ENCODE measurements at places on chromosomes 7 and 10.
A peak's percentile ranks its signal among the peaks of the same experiment; 100 is the strongest.

DNA sequence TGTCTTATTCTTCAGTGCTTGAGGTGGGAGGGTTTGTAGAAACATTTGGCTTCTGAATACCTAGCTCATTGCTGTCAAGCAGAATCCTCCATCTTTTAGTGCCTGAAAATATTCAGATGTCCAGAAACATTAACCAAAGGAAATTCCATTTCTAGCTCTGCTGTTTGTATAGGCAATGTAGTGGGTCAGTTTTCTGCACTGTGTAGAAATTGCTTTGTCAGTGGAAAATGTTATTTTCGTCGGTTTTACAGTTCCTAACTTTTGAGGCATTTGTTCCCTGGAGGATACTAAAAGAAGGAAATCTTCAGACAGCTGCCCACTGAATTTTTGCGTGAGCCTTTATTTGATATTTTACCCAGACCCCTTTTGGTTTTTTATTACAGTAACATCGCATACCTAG lies 143.4 kb downstream of the TPST1 start:
- DNase-seq: peak; percentile 58

DNA sequence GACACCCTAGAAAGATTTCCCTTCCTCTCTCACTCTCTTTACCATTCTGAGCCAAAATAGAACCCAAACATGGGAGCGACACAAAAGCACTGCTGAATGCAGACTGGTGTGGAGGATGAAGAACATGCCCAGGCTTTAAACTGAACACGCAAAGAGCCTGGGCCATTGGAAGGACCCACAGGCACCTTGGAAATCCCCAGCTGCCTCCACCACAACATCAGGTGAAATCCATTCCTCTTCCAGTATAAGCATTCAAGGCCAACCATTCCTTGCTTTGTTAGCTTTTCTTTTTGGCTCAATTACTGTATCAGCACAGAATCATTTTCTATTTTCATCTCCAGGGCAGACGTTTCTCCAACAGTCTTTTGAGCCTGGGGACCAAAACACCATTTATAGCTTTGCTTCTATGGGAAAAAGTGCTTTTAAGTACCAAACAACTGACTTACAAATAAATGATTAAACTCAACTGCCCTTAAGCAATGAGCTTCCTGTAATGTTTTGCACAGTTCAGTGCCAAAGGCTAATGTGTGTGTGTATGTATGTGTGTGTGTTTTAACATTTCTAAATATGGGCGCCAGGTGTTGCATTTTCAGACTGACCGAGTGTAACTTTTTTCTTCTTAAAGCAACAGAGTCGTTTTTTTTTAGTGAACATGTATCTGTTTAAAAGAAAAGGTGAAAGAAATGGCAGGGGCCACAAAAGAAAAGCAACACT lies 16.2 kb upstream of the BLNK start:
- DNase-seq: peak; percentile 14

- DNase-seq: no peak
Observed at GRCh38 chr10:95785942-95786669, 30.1 kb downstream of the ENTPD1 start.

- peak; percentile 23 for DNase-seq
Observed at GRCh38 chr7:79515358-79515757, 61.9 kb upstream of the MAGI2 start.

DNA sequence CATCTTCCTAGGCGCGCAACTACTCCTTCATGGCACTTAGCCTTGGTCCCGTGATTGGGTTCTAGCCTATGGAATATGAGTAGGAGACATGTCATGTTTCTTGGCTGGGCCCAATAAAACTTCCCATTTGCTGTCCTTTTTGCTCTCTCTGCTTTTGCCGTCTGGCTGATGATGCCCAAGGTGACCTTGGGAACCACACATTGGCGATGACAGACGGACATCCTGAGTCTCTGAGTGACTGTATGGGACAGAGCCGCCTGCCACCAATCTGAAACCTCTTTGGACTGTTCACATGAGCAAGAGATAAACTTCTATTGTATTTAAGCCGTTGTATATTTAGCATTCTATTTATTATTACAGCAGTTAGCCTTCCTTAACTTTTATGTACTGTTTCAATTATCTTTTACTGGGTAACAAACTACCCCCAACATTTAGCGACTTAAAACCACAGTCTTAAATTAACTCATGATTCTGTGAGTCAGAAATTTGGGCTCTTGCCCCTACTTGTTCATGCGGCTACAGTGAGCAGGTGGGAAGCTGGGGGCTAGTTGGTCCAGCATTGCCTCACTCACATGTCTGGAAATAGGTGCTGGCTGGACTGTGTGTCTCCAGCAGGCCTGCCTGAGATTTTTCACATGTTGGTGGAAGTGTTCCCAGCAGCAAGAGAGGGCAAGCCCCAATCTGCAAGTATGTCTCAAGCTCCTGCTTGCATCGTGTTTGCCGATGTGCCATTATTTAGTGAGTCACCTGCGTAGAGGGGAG lies 71.7 kb downstream of the NOD1 start:
- no peak for DNase-seq
